ENCODE measurements at places on chromosomes 7 and 10. TPM values are rescaled to one million over a fixed set of nuclear protein-coding genes. Genes with fewer than 3 reads are reported as not detected.

VWC2 gene
- not detected for total RNA-seq

GRID2IP gene
- total RNA-seq, result under 0.01 TPM

GPRIN2 gene
- not detected for total RNA-seq

NUTM2B gene
- total RNA-seq, result 0.09 TPM

PRR15 gene
- total RNA-seq, result 0.45 TPM

MMRN2 gene
- total RNA-seq, result 430 TPM

SSBP1 gene
- 181 TPM for total RNA-seq

NXPH1 gene
- total RNA-seq, result not detected

TRUB1 gene
- 23.7 TPM for total RNA-seq

NFE2L3 gene
- 55.4 TPM for total RNA-seq

MEST gene
- 8.3 TPM for total RNA-seq

CYP2E1 gene
- total RNA-seq, result not detected

TRPV6 gene
- total RNA-seq, result not detected

ANKRD22 gene
- not detected for total RNA-seq

PNLIPRP1 gene
- total RNA-seq, result not detected

CTBP2 gene
- 87.1 TPM for total RNA-seq

OR2A42 gene
- total RNA-seq, result 0.09 TPM

MACC1 gene
- under 0.01 TPM for total RNA-seq

PPP1R9A gene
- total RNA-seq, result 2.6 TPM

KIAA1549 gene
- total RNA-seq, result 2.3 TPM

IFIT1 gene
- 1.8 TPM for total RNA-seq

CCDC136 gene
- 3.6 TPM for total RNA-seq

C10orf67 gene
- total RNA-seq, result not detected

MUC12 gene
- total RNA-seq, result not detected

JCAD gene
- 52.4 TPM for total RNA-seq

ELN gene
- total RNA-seq, result 0.09 TPM

WDFY4 gene
- 6.3 TPM for total RNA-seq

All from endothelial cell of coronary artery (primary cell).